Esophagus squamous epithelium (tissue), 5 donors: ENCODE measurements at places on chromosomes 5 and 9. TPM values are rescaled to one million over a fixed set of nuclear protein-coding genes. Genes with fewer than 3 reads are reported as not detected.

DNA sequence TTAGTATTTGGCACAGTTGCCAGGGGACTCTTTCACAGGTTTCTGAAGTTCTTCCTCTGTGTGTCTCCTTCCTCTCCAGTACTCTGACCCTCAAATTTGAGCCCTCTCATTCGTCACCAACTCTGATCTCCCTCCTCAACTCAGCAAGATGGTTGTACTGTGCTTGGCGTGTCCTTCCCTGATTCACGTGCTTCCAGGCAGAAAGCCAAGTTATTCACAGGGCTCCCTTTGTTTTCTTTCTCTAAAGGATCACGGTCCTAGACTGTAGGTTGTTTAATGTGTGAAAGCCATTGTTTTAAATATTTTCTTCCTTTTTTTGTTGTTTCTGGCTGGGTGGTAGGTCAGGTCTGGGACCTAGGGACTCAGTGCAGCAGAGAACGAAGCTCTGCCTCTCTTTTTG is 142.9 kb downstream of the DMAC1 start:
- H3K4me1 ChIP-seq, result no peaks in the 10 kb centered on the region
- no peak overlapping the region for H3K27ac ChIP-seq
- no peaks in the 10 kb centered on the region for H3K36me3 ChIP-seq
- no peak for DNase-seq
- no peaks in the 10 kb centered on the region for H3K27me3 ChIP-seq
- no peak overlapping the region for H3K4me3 ChIP-seq

GRCh38 chr5:468401-468800 is 25.4 kb downstream of the EXOC3 start:
- no peaks in the 10 kb centered on the region for H3K36me3 ChIP-seq
- DNase-seq, result no peak
- peaks cover 21% of the 10 kb centered on the region for H3K4me1 ChIP-seq
- H3K27me3 ChIP-seq, result no peaks in the 10 kb centered on the region
- H3K4me3 ChIP-seq, result no peak overlapping the region

GRCh38 chr5:104095527-104095926 is 532.9 kb upstream of the NUDT12 start:
- no peaks in the 10 kb centered on the region for H3K27me3 ChIP-seq
- H3K4me1 ChIP-seq, result no peaks in the 10 kb centered on the region
- H3K36me3 ChIP-seq, result no peaks in the 10 kb centered on the region

GRCh38 chr5:52727576-52727975 is 60.1 kb upstream of the ITGA1 start:
- H3K36me3 ChIP-seq, result no peaks in the 10 kb centered on the region
- peak overlapping the region; percentile 69 for H3K27ac ChIP-seq
- no peak for DNase-seq
- H3K27me3 ChIP-seq, result no peaks in the 10 kb centered on the region
- no peak overlapping the region for H3K4me3 ChIP-seq

DNA sequence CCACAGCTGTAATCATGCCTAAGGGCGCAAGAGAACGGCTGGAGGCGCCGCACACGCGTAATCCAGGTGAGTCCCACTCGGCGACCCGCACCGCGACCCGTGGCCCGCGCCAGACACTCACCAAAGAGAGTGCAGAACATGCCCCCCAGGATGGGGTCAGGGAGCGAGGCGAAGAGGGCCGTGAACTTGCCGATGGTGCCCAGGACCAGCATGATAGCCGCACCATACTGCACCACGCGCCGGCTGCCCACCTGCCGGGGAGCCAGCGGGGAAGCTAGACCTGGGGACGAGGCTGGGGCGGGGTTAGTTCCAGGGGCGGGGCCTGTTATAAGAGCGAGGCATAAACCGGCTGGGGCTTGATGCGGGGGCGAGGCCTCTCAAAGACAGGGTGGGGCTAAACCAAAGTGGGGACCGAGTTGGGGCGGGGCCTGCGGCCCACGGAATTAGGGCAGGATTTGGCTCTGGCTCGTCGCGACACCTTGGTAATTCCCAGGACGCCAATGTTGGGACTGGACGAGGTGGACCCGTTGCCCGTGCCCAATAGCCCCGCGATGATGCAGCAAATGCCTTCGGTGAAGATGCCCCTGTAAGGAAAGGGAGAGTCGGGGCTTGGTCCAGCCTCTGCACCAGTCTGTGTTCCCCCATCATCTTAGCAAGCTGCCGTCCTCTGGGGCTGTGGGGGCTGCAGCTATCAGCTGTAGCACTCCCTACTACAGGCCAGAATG is 4.8 kb downstream of the SLC23A1 start:
- no peaks in the 10 kb centered on the region for H3K36me3 ChIP-seq
- no peak overlapping the region for H3K27ac ChIP-seq
- DNase-seq, result no peak
- H3K27me3 ChIP-seq, result no peaks in the 10 kb centered on the region

The PCDHA10 gene
- total RNA-seq, result under 0.01 TPM

The DEPDC1B gene
- 7.6 TPM for total RNA-seq

The IFNA21 gene
- total RNA-seq, result not detected

The RLN2 gene
- not detected for total RNA-seq
